ENCODE measurements at places on chromosomes 1 and 21.

- no peak for DNase-seq
Measured at GRCh38 chr21:32022146-32022545, 149.3 kb downstream of the HUNK start.

DNA sequence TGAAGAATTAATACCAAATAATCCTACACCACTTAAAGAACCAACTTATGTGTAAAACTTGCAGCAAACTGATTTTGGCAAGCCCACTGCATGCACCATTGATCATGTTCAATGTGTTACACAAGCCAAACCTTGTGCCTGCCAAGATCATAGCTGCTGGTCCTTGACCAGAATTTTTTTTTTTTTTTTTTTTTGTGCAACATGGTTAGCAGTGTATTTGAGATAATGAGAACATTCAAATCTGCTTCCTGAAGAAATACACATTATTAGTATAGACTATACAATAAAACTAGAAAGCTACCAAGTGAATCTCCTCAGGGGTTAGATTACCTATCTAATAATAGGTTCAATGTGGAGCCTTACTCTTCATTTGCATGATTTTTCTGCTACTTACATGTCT lies 421.0 kb downstream of the MRPL39 start:
- no peak for DNase-seq

- no peak for DNase-seq
Measured at GRCh38 chr1:27349784-27350662, 8.2 kb downstream of the SYTL1 start.

DNA sequence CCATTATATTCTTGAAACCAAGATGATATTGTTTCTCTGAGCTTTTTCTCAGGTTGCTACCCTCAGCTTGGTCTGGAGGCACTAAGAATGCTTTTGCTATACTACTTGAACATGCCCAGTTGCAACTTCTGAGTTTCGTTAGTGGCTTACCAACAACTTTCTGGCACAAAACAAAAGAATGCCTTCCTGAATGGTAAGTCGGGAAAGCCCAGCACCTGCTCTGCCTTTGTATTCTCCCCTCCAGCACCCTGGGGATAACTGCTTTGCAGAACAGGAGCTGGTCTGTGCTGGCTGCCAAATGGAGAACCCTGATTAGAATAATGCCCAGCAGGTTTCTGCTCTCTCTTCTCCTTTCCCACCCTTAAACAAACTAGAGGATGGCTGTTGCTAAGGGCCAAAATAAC lies 149.3 kb downstream of the TGFB2 start:
- DNase-seq, result no peak

GRCh38 chr1:182147136-182147820 lies 85.8 kb upstream of the ZNF648 start:
- DNase-seq, result no peak

DNA sequence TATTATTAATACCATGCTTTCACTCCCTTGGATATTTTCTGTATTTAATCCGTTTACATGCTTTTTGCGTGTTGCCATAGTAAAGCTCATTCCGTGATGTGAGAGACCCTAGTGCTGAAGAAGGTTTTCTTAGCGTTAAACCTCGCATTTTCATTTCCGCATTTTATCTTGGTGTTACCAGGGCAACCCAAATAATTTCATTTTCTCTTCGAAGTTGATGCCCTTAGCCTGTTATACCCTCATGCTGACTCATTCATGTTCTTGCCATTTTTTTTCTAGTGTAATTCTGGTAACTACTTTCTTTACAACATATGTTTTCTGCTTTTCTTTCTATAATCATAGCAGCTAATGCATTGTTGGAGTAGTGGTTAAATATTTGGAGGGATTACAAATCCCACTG lies 37.2 kb downstream of the LRRC8C start:
- no peak for DNase-seq

GRCh38 chr1:104466068-104466467 lies 716.4 kb downstream of the AMY1C start:
- DNase-seq, result no peak

- no peak for DNase-seq
Measured at GRCh38 chr1:6588893-6589520, 9.2 kb downstream of the ZBTB48 start.

- DNase-seq, result no peak
Measured at GRCh38 chr1:70247768-70248167, 26.6 kb downstream of the SRSF11 start.

DNA sequence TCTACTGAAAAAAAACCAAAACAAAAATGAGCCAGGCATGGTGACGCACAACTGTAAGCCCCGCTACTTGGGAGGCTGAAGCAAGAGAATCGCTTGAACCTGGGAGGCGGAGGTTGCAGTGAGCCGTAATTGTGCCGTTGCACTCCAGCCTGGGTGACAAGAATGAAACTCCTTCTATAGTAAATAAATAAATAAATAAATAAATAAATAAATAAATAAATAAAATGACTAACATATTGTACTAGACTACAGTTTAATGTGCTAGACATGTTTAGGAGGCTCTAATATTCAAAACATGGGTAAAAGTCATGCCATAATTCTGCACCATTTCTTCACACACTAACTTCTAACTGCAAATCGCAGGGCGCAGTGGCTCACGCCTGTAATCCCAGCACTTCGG lies 33.3 kb upstream of the ERO1B start:
- no peak for DNase-seq

DNA sequence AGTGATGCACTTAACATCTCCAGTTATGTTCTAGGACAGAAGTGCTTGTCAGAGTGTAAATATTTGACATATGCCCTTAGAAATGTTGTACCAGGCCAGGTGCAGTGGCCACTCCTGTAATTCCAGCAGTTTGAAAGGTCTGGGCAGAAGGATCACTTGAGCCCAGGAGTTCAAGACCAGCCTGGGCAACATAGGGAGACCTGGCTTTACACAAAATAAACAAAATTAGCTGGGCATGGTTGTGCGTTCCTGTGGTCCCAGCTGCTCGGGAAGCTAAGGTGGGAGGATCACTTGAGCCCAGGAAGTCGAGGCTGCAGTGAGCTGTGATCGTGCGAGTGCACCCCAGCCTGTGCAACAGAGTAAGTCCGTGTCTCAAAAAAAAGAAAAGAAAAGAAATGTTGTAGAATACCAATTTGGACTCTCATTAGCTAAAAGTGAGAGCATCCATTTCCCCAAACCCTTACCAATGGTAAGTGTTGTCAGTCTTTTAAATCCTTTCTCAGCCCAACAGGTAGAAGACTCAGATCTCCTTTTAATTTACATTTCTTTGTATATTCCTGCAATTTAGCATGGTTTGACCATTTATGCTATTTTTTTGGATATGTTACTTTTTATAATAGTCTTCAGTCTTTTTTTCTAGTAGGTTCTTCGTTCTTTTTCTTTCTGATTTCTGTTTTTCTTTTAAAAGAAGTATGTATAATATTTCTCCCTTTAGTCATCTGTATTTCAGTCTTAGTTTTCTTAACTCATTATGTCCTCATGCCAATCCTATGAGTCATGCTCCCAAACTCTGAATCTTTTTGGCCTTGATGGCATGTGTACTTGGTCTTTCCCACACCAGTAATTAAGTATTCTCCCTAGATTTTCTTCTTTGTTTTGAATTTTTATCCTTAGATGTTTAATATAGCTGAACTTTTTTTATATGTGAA lies 74.4 kb downstream of the CAMTA1 start:
- DNase-seq, result no peak

DNA sequence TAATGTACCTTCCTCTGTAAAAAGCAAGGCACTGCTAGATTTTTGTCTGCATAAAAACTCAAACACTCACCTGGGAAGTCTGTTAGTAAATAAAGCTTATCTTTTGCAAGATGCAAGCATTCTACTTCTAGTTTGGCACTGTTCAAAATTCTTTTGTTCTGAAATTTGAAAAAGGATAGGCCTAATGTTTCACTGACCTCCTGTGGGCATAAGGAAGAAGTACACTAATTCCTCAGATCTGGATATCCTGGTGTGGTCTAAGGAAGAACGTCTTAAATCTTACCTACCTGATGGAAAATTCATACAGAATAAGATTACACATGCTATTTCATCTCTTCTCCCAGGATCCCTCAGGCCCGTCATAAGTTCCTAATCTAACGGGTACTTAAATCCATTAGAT lies 93.5 kb upstream of the CAMK1G start:
- DNase-seq, result no peak

- DNase-seq, result no peak
Measured at GRCh38 chr1:97093741-97094140, 372.2 kb downstream of the PTBP2 start.

All from suprapubic skin (tissue), 4 donors.